ENCODE measurements at places on chromosomes 3 and 15. TPM values are rescaled to one million over a fixed set of nuclear protein-coding genes. Genes with fewer than 3 reads are reported as not detected.

ABHD17C gene
- total RNA-seq, result 30.4 TPM

GPR149 gene
- total RNA-seq, result not detected

IL12A gene
- total RNA-seq, result 1.1 TPM

CPA3 gene
- total RNA-seq, result not detected

FGF7 gene
- not detected for total RNA-seq

CRELD1 gene
- 14.5 TPM for total RNA-seq
